ENCODE measurements at places on chromosomes 4 and X.

DNA sequence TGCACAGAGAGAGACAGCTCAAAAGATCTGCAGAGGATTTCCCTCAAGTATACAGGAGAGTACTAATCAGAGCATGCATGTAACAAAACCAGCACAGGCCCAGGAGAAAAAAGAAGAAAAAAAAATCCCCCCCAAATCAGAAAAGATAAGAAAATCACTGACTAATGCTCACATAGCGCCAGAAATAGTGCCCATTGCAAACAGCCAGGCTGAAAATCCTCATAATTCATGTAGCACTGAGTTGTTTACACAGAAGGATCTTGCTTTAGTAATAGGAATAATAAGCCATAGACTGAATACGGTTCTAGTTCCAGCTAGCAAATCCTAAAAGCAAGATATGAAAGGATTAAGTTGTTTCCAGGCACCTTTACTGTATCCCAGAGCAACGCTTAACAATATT, 51.8 kb upstream of the MAGEC2 start:
- no peak for DNase-seq

GRCh38 chr4:37748485-37748884, 62.3 kb upstream of the RELL1 start:
- no peak for DNase-seq

GRCh38 chr4:118716304-118716703, 31.1 kb downstream of the METTL14 start:
- DNase-seq = no peak

DNA sequence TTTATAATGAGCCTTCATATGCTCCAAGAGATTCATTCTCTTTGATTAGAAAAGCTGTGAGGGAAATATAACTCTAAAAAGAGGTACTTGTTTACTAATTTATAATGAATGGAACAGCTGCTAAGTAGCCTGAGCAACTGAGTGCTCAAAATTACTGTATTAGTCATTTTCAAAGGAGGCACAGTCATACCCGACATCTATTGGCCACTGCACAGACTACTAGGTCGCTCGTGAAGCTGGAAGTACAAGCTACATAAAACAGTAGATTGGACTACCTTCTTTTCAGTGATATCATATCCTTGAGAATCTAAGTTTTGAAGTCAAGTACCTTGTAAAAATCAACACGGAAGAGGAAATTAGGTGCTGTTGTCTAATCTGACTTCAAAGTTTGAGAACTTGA, 52.0 kb upstream of the GLRB start:
- no peak for DNase-seq

DNA sequence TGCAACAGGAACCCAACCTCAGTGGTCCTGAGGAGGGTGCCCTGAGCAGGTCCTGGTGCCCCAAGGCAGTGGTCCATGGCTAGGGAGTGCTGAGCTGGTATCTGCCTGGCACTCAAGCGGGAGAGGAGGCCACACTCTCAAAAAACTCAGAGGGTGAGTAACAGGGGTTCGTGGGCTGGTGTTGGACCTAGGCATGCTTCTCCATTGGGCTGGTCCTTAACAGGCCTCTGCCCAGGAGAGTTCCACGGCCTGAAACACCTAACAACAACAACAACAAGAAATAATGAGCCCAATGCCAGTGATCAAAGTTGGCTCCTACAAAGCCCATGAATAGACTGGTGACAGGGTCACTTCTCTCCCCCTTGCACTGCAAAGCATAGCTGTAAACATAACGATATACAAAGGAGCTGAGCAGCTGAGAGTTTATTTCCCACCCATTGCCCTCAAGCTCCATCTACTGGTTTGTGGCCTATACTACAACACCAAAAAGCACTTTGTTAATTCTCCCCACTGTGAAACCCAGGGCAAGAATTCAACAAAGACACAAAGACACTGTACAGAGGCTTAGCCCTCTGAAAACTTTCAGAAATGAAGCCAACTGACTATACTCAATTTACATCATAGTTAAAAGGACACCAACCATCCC, 736.1 kb upstream of the ADGRL3 start:
- no peak for DNase-seq

- no peak for DNase-seq
Measured at GRCh38 chr4:21949073-21949457, 493 bp upstream of the KCNIP4 start.

DNA sequence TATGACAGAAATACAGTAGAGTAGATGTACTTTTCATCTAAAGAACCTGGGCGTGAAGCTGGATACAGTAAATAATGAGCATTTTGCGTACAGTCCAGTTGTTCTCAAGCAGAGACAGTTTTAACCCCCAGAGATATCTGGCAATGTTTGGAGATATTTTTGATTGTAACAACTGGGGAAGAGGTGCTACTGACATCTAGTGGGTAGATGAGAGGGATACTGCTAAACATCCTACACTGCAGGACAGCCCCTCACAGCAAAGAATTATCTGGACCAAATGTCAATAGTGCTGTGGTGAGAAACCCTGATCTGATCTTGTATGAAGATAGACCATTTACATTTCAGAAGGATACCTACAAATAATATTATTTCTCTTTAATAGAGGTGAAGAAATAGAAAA, 200.2 kb upstream of the FAM47A start:
- DNase-seq = no peak

GRCh38 chr4:143248827-143249226, 64.1 kb downstream of the USP38 start:
- no peak for DNase-seq

GRCh38 chr4:74624351-74625151, 169.8 kb downstream of the BTC start:
- no peak for DNase-seq

- DNase-seq = no peak
Measured at GRCh38 chr4:186826846-186827533, 103.3 kb upstream of the FAT1 start.

- DNase-seq = no peak
Measured at GRCh38 chrX:112555831-112556230, 123.9 kb downstream of the LHFPL1 start.

DNA sequence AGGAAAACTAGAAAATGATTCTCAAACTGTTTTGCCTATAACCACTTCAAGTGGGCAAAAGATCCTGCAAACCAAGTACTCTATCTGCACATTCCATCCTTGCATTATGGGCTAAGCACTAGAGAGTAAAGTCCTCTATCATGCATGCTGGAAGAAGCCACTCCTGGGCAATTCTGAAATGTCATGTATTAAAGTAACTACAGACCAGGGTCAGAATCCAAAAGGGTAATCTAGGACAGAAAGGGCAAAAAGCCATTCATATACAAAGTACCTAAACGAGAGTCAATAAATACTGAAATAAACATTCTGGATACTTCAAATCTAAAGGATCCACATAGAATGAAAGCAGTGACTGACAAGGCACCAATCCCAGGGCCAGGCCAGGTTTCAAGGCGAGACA, 1.0 kb downstream of the SNX12 start:
- no peak for DNase-seq

DNA sequence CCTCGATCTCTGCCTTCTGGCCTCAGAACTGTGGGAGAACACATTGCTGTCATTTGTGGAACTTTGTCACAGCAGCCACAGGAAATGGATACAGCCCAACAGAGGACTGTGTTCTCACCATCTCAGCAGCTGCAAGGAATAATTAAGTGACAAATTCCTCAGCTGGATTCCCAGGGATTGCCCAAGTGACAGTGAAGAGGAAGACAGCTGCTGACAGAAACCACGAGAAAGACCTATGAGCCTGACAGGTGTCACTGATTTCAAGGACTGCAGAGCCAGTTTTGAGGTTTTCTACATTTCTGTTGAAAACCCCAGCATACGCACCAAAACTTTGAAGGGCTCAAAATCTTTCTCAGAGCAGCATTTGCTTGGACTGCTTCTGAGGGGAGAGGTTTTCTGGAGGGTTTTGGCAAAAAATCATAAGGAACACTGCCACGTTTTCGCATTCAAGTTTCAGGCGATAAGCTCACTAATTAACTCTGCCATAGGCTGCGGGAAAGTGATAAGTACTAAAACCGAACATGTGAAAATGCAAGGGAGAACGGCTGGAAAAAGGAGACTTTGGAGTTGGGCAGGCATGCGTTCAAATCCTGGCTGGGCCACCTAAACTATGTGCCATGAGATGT, 88.8 kb downstream of the DRD5 start:
- no peak for DNase-seq

- no peak for DNase-seq
Measured at GRCh38 chr4:138519436-138519835, 277.3 kb upstream of the SLC7A11 start.

DNA sequence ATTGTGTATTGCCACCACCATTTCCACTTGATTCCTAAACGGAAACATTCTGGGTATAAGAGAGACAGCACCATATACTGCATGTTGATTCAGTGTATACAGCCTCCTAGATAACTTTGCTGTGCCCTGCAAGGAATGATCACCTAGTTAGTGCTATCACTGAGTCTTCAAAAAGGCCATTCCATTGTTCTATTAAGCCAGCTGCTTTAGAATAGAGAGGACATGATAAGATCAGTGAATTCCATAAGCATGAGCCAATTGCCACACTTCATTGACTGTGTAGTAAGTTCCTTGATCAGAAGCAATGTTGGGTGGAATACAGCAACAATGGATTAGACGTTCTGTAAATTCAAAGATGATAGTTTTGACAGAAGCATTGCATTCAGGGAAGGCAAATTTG, 1047.3 kb downstream of the PCDH18 start:
- no peak for DNase-seq

- no peak for DNase-seq
Measured at GRCh38 chr4:18075823-18076433, 54.4 kb upstream of the LCORL start.

- no peak for DNase-seq
Measured at GRCh38 chrX:45009371-45010000, 136.5 kb downstream of the KDM6A start.

DNA sequence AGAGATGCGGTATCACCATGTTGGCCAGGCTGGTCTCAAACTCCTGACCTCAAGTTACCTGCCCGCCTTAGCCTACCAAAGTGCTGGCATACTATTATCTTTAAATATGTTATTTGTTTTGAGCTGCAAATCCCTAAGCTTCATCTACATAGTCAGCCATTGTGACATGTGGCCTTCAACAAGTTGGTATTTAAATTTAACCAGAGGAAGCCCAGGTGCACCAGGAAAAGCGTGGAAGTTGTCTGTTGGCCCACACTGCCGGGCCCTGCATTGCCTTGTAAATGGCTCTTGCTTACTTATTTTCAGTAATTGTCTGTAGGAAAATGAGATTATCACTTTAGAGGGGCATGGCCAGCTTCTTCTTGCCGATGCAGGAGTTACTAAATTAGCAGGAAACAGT, 6.0 kb downstream of the WWC2 start:
- DNase-seq = no peak

GRCh38 chrX:14291666-14292500, 237.5 kb upstream of the GLRA2 start:
- no peak for DNase-seq

- no peak for DNase-seq
Measured at GRCh38 chrX:29824176-29824906, 391.0 kb upstream of the MAGEB2 start.

GRCh38 chrX:115549008-115549407, 12.0 kb upstream of the PLS3 start:
- no peak for DNase-seq

- DNase-seq = no peak
Measured at GRCh38 chr4:29075366-29075765, 1644.8 kb upstream of the PCDH7 start.

- DNase-seq = no peak
Measured at GRCh38 chrX:17328837-17329236, 46.2 kb upstream of the NHS start.

DNA sequence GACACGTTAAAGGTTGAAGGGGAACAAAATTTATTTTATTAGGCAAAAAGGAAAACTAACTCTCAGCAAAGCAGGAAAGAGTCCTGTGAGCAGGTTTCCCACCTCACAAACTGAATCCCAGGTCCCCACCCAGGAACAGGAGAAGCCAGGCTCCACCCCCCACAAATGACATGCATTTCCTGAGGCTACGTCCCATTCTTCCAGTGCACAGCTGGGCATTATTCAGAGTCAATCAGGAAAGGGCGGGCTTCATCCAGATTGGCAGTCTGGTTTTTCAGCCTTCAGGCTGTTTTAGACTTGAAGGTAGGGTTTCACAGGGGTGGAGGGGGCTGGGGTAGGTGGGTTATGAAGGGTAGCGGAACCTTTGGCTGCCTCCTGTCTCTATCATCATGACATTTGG, 11.9 kb upstream of the ASIC5 start:
- no peak for DNase-seq

GRCh38 chrX:151762802-151763201, 28.3 kb downstream of the CNGA2 start:
- DNase-seq = no peak

GRCh38 chr4:88382621-88383020, 4.0 kb downstream of the HERC6 start:
- DNase-seq = no peak

DNA sequence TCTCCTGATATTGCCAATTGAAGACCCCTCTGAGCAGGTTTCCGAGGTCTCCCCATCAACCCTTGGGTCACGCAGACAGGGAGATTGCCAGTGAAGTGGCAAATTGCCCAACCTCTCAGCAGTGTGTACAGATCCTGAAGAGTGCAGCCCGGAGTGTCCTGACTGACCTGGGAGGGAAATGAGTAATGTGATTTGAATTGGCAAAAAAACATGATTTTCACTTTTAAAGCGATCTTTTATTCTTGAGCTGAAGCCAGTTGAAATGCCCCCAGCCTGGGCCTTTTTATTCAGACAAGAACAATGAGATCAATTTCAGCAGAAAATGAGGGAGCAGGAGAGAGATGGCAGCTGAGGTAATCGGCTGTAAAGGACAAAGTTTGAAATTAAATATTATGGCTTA, 401.8 kb downstream of the RAPGEF2 start:
- DNase-seq = no peak

GRCh38 chrX:39551762-39552161, 546.0 kb downstream of the BCOR start:
- DNase-seq = no peak

DNA sequence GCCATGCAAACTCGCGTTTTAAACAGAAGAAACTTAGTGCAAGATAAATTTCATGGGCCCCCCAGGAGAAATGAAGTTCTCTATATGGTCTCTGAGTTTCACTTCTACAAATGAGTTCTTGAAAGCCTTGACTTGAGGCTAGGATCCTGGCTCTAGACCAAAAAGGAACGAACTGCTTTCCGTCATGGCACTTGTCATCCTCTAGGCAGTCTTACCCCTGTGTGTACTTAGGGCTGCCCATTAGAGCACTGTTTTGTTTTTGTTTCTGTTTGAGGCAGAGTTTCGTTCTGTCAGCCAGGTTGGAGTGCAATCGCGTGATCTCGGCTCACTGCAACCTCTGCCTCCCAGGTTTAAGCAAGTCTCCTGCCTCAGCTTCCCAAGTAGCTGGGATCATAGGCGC, 29.0 kb downstream of the RNF4 start:
- DNase-seq = no peak

GRCh38 chr4:6332669-6333050, 63.0 kb downstream of the WFS1 start:
- no peak for DNase-seq

DNA sequence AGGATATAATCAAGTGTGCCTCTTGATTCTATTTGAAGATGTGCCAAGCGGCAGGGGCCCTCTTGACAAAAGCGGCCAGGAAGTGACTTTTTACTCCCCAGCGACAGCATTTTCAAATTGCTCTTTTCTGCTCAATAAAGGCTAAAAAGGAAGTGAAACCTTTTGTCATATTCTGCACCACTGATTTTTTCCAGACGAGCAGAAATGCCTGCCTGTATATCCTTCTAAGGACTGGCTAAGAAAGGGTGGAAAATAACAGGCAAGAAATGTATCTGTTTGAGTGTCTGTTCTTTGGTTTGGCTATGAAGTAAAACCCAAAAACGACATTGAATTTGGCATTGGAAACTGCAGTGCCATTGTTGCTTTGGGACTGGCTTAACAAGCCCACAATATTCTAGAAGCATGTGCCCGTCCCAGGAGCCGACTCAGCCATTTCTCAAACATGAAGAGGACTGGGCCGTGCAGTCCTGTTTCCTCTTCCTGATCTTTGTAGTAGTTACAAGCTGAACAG, 25.4 kb downstream of the TMSB4X start:
- no peak for DNase-seq

All from GOT3 (cell line).